Stimulated activated CD8-positive, alpha-beta memory T cell treated with anti-CD3 and anti-CD28 coated beads, Interleukin-4, amount 100 ng/mL, for 1 hour (primary cell): ENCODE measurements at places on chromosomes 12 and 14.

DNA sequence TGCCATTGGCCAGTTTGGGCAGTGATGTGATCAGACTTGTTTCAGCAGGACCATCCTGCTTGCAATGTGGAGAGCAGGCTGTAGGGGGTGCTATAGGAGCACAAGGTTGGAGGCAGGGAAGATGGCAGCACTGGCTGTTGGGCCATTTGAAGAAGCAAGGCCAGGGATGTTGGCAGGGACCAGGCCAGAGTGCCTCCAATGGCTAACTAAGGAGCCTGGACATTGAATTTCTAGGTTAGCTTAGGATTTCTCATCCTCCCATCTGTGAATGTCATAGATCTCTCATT, 23.5 kb downstream of the FGF23 start:
- no peak for DNase-seq

GRCh38 chr12:110156766-110157165, 32.6 kb downstream of the IFT81 start:
- DNase-seq, result no peak

- DNase-seq, result no peak
Measured at GRCh38 chr12:71685312-71685906, 473 bp upstream of the TMEM19 start.

- no peak for DNase-seq
Measured at GRCh38 chr14:73789989-73790581, 61.5 kb upstream of the PTGR2 start.

DNA sequence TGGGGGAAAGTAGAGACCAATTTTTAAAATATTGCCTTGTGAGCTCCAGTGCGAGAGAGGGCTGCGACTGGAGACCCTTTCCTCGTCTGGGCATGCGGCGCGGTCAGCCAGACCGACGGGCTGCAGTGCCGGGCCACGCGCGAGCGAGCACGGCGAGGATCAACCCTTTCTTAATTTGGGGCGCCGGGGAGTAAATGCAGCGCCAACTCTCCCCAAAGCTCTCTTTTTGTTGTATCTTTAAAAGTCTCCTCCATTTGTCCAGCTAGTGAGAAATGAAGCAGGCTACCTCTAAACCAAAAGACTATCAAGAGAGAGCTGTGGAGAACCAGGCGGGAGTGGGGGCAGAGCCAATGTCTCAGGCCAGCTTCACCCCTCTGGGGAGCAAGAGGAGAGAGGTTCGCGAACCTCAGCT, 1.4 kb downstream of the SIX1 start:
- DNase-seq, result no peak

- DNase-seq, result no peak
Measured at GRCh38 chr12:6946033-6946919, 2.5 kb downstream of the C12orf57 start.

DNA sequence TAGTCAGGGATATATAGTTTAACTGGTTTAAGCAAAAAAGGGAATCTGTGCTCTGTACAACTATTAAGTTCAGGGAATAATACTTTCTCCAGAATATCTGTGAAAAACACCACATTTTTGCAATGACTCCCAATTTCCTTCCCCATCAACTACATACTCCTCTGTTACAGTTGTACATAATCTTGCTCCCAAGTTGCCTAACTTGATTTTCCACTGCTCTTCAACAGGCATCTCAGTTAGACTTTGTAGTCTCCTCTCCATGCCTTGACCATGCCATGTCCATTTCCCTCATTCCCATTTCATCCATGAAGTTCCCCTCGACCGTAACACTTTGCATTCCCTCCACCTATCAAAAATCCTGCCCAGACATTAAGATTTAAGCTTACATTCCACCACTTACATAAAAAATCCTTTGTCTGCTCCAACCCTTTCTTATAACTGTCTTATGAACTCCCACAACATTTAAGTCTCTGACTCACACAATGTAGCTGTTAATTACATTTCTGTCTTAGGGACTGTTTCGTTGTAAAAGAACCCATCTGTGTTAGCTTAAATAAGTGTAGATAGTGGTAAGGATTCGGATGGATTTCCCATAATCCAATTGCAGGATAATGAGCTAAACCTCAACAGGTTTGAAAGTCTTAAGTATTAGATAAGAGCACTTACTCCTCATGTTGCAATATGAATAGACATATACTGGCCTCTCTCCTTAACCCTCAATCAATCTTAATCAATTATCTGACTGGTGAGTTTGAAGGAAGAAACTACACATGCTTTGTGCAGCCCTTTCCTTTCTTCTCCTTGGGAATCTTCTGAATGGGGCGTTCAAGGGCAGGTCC, 156.5 kb downstream of the PAWR start:
- DNase-seq, result no peak

DNA sequence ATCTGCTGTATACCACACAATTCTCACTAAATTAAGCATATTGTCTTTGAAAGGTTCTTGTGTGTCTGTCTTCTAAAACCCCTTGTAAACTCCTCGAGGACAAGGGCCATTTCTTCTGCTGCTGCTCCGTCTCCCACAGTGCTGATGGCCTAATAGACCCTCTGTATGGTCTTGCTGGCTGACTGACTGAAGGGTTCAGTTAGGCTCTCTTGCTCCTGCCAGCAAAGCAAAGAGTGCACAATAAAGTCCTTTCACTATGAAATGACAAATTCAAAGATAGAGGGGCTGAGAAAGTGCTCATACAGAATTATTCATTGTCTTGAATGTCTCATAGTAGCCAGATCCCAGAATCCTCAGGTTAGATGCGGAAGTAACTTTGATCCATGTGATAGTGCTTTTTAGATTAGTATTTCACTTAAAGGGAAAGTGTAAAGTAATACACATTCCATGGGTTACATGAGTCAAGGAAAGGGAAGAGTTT, 14.2 kb upstream of the RIOX1 start:
- no peak for DNase-seq

DNA sequence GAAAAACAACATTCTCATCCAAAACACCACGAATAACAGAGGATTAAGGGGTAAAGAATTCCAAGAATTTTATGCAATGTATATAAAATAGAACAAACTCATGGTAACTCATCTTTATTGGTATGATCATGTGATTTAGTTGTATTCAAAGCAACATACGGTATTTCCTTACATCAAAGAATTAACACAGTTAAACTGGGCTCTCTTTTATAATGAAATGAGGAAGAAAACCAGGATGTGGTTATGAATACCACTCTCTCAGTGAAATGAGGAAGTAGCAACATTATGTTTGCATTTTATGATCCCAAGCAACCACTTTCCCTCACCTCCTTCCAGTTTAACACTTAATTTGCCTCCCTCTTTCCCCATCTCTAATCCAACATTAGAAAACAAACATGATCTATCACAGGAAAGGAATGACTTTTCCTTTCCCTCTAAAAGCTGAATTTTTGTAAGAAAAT, 22.9 kb downstream of the SPTLC2 start:
- no peak for DNase-seq

DNA sequence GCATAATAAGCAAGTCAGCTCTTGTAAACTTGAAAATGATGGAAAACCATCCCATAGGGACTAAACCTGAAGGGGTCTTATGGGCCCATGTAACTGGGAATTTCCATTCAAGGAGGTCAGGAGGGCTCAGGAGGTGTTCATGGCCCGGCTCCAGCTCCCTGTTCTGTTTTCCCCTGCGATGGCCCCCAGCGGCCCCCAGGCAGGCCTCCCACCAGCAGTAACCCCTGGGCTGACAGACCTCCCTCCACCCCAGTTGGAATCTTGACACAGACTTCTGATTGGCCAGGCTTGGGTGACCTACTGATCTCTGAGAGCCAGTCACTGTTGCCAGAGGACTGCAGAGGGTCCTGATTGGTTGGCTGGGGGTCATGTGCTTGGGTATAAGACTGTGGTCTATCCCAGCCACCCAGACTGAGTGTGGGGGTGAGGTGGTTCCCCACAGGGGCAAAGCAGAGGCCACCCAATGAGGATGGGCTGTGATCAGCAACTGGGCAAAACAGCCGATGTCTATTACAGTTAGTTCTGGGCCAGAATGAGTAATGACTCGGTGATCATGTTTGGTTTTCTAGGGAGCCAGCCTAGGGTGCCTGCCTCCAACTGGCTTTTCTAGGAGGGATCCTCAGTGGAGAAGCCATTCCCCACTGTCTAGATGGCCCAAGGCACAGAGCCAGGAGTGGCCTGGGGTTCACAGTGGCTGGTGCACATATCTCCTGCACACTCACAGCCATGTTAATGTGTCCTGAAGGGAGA, 27.0 kb downstream of the RHOF start:
- DNase-seq, result no peak

- DNase-seq, result no peak
Measured at GRCh38 chr14:51912112-51912786, 51.8 kb downstream of the GNG2 start.

DNA sequence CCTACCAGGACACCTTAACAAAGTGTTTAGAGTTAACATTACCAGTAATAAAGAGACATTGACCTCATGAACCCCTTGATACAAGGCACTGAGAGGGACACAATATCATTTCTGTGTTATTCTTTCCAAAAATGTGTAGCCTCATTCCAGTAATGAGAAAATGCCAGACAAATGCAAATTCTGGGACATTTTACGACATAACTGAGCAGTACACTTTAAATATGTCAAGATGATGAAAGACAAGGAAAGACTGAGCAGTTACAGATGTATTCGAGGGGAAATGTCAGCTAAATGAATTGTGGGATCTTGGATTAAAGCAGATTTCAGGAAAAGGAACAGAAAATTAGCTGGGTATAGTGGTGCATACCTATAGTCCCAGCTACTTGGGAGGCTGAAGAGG, 255.6 kb downstream of the ERC1 start:
- no peak for DNase-seq

DNA sequence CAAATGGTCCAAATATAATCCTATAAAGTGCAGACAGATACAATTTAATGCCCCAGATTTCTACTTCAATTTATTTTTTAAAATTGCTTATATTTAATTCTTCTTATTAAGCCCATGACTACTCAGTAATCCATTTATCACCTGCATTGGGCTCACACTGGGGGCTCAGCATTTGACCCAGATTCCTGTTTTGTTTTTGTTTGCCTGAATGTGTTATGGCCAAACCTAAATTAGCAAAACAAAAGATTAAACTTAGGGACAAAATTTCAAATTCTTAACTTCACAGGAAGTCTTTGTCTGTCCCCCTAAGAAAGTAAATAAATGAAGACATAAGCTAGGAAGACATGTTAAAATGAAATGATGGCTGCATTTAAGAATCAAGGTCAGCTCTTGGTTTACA, 322.3 kb downstream of the RMST start:
- no peak for DNase-seq

- DNase-seq, result no peak
Measured at GRCh38 chr14:54275997-54276725, 120.6 kb upstream of the CDKN3 start.

- DNase-seq, result no peak
Measured at GRCh38 chr14:68408680-68409079, 384.2 kb downstream of the ZFP36L1 start.

- DNase-seq, result no peak
Measured at GRCh38 chr12:3193755-3194154, 116.6 kb downstream of the TSPAN9 start.

DNA sequence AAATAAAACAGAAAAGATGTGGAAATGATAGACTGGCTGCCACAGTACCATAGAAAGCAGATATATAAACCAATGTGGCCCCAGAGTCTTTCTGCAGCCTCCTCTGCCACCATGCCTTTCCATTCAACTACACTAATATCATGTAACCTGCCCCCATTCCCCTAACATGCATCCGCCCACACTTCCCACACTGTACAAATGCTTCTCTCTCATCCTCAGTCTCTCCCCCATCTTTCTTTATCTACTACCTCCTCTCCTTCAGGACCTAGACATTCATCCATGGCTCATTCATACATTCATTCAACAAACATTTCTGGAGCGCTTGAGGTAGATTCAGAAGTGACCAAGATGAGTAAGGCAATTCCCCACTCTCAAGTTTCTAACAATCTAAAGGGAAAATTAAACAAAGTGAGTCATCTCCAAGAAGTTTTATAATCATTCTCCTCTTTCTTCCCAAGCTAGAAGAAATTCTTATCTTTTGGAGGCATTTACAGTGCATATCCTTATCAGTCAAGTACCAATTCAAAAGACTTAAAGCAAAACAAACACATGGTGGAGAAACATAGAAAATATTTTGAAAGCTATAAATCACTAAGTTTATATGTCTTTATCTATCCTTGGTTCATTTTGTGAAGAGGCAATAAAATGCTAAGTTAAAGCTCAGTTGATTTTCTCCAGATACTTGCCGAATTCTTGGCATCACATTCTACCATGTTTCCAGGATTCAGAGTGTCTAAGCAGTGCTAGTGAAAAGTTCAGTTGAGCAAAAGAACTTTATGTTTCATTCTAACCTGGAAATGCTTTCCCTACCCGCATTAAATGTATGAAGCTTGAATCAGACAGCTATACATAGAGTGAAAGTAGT, 70.5 kb upstream of the FRMD6 start:
- DNase-seq, result no peak

DNA sequence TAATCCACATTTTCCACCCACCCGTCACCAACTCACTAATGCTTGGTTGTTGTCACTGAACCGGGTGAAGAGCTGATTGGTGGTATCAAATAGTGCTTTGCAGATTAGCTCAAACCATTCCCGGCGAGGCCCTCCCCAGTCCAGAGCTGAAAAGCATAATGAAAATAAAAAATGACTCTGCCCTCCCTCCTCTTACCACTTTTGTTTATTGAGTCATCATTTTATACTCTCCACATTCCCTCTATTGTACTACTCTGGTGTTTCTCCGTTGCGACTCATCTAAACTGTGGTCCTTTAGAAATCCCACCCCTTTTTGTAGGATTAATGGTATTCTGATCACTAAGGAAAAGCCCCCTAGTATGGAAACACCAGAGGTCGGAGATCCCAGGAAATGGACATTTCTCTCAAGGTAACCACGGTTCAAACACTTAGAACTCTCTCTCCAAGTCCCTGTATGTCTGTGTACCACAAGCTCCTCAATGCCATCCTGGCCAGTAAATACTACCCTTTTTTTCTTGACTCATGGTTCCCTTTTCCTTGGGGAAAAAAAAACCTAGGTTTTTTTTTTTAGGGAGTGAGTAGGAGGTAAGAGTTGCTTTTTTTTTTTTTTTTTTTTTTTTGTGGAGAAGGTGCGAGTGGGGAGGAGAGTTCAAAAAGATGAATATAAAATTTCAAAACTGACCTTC, 42.0 kb downstream of the AREL1 start:
- DNase-seq, result no peak

- DNase-seq, result no peak
Measured at GRCh38 chr12:110537605-110538409, 35.7 kb downstream of the RAD9B start.

DNA sequence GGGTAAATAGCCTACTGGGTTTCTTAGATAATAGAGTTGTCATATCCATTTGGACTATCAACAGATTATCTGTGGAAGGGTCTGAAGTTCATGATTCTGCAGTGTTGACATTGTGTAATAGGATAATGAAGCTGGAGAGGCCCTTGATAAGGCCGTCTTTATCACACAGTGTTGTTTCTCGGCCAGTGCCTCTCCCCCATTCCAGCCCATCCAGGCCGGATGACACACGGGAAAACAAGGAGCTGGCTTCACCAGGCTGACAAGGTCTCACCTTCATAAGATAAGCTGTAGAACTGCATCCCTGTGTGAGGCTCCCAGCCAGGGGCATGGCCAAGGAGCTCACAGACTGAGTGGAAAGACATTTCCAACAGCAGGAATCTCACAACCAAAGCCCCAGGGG, 8.7 kb upstream of the EML1 start:
- no peak for DNase-seq
